ENCODE measurements at places on chromosomes 4 and X.

GRCh38 chr4:53654300-53654758, 63.0 kb upstream of the LNX1 start:
- DNase-seq, result no peak

GRCh38 chr4:117893207-117893606, 141.1 kb upstream of the NDST3 start:
- no peak for DNase-seq

- DNase-seq, result no peak
These were observed 346.3 kb downstream of the TECRL start for GRCh38 chr4:64062991-64063390.

DNA sequence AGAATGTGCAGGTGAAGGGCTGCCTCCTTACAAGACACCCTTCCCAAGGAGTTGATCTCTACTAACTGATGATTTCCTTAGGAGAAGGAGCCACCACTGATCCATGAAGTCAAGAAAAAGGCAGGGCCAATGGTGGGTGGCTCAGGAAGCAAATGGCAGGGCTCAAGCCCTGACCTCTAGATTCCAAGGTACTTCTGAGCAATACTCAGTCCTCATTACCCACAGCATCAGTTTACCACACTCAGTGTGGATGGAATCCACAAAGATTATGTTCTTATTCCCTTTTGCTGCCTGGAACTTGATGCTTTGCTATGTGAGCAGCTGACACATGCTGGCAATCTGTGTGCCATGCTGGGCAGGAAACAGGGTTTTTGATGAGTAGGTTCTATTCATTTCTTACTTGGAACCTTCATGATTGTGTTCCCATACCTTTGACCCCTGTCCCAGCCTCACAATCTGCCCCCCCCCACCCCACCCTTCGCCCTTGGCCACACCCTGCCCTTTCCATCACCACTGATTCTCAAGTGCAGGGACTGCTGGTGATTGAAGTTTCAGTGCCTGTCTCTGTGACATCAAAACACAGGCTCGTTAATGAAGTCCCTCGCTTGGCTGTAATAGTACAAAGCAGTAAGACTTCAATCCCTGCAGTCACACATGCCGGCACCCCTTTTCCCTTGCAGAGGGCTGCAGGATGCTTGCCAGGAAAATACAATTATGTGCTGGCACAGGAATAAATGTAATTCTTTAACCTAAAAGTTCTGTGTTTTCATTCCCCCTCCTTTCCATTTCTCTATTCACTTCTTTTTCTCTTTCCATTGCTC, 135.6 kb upstream of the GPC4 start:
- no peak for DNase-seq

DNA sequence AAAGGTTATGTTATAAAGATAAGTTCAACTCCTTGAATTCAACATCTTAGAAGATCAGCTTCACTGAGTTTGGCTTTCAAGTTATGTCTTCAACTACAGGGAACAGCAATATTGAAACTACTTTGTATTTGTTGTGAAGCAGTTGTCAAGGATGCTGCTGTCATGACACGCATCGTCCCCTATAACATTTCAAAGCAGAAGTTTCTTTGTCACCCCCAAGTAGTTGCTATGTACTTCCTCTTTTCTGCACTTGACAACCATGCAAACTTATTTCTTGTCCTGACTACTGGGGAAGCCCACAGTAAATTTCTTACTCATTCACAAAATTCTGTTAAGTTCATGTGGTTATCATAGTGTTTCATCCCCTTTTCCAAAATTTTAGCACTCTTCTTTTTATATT, 14.3 kb downstream of the ANTXR2 start:
- DNase-seq, result no peak

GRCh38 chrX:133350751-133351150, 64.5 kb downstream of the GPC4 start:
- no peak for DNase-seq
